ENCODE measurements at places on chromosomes 3 and 15.

- DNase-seq: no peak
Observed at GRCh38 chr3:77096966-77097890, 57.3 kb downstream of the ROBO2 start.

DNA sequence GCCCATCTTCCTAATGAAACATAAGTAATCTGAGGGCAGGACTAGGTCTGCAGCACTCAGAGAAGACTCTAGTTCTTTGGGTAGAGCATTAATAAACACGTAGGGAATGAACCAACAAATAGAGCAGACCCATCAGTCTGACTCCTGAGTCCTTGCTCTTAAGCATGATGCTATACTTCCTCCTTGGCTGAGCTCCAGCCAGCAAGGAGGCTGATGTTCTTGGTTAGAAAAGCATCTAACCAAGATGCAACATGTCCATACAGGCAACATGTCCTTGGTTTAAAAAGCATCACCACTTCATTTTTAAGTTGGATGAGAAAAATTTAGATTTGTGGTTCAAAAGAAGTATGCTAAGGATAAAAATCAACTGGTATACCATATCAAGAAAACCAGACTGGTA lies 8.5 kb upstream of the MYH15 start:
- DNase-seq: no peak

DNA sequence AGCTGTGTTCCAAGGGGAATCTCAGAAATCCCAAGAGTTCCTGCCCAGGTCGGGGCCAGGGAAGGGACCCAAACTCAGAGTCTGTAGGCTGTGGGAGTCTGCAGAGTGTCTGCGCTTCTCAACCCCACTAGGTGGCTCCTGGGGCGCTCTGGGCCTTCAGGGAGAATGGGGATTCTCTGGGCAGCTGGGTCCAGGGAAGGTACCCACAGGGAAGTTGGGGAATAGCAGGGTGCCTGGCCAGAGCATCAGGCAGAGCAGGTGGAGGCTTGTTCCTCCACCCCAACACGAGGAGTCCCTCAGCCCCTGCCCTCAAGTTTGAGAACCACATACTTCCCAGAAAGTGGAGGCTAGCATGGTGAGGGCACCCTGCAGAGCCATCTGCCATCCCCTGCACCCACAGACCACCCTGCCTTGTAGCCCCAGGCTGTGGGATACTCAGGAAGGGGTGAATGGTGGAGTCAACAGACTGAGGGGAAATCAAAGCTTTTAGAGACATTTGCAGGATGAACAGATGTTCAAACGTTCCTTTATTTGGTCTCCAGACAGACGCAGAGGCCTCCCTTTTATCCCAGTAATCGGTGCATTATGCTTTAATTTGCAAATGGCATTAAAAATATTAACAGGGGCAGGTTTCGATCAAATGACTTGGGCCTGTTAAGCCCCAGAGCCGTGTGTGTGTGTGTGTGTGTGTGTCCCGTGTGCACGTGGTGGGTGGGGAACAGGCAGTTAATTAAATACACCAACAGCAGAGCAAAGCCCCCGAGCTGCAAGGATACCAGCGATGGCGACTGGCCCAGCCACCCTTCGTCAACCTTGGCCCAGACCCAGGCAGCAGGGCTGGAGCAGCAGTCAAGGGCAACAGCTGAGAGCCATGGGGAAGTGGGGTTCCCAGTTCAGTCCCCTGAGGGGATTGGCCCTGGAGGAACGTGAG lies 57.7 kb downstream of the DNAJB8 start:
- no peak for DNase-seq

DNA sequence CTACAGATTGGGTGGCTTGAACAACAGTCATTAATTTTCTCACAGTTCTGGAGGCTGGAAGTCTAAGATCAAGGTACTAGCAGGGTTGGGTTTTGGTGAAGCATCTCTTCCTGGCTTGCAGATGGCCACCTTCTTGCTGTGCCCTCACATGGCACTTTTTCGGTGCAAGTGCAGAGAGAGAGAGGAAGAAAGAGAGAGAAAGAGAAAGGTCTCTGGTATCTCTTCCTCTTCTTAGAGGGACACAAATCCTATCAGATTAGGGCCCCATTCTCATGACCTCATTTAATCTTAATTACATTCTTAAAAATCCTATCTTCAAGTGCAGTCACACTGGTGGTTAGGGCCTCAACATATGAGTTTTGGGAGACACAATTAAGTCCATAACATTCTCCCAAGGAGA lies 167.1 kb downstream of the NFKBIZ start:
- DNase-seq: no peak

DNA sequence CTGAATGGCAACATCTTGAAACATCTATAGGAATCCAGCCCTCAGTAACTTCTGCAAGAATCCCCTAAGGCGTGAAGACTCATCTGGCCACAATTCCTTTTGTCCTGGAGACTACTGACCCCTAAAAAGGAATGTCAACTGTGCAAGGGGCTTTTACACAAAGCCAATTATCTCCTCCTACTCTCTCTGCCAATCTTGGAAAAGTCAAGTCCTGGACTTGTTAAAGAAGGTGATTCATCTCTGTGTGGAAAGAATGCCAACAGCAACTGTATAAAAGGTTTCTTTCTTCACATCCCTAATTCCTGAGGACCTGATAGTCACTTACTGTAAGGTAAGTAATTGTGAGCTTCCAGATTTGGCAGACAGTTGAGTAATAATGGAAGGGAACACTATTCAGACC lies 22.3 kb downstream of the THRB start:
- no peak for DNase-seq

DNA sequence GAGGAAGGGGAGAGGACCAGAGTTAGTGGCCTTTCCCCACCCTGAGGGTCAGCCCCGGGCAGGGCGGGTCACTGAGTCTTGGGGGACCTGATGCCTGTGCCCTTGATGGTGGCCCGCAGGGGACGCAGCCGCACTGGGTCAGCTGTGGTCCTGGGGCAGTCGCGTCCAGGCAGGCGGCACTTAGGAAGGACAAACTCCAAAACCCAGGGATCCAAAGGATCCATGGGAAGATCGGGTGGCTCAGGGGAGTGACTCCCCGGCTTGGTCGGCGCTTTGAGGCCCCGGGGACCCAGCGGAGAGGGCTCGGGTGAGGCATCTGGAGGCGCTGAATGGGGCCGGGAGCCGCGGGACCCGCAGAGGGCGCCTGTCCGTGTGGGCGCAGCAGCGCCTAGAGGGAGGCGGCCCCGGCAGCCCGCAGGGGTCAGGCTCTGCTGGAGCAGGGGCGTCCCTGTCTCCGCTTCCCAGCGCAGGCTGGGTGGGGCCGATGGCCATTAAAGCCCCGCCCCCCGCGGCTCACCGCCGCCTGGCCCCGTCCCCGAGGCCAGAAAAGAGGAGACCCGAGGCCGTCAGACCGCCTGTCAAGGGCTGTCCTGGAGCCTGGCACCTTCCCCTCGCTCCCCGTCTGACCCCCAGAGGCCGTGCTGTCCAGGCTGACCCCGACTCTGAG lies 17.5 kb downstream of the CIDEC start:
- DNase-seq: no peak

DNA sequence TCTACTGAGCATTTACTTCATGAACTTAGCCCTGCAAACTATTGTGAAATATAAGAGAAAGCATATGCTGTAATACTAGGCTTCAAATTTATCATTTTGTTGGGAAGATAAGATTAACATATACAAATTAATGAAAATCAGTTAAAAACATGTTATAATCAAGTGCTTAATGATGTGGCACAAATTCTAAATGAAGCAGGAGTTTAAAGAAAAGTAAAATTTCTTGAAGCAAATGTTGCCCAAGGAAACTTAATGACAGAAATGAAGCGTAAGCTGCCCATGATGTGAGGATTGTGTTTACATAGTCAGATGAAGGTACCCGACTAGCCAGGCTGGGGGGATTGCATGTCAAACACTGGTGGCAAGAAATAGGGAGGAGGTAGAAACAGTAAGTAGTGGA lies 103.1 kb upstream of the GAP43 start:
- no peak for DNase-seq

DNA sequence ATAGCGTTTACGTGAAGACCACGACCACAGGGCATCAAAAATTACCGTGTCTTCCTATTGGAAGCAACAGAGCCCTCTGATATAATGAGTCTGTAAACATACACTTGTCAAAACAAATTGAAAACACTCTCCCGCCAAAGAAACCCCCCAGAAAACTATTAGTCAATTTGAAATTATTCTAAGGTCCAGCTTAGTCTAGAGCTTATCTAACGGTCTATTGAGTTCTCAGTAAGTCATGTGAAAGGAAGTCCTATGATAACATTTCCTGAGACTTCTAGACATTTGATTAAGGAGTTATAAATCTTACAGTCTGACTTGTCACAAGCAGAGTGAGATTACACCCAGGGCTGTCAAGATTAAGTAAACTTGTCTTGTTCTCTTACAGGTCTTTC lies 356.3 kb downstream of the FOXP1 start:
- no peak for DNase-seq

GRCh38 chr3:185423178-185423577 lies 60.2 kb downstream of the MAP3K13 start:
- DNase-seq: no peak

DNA sequence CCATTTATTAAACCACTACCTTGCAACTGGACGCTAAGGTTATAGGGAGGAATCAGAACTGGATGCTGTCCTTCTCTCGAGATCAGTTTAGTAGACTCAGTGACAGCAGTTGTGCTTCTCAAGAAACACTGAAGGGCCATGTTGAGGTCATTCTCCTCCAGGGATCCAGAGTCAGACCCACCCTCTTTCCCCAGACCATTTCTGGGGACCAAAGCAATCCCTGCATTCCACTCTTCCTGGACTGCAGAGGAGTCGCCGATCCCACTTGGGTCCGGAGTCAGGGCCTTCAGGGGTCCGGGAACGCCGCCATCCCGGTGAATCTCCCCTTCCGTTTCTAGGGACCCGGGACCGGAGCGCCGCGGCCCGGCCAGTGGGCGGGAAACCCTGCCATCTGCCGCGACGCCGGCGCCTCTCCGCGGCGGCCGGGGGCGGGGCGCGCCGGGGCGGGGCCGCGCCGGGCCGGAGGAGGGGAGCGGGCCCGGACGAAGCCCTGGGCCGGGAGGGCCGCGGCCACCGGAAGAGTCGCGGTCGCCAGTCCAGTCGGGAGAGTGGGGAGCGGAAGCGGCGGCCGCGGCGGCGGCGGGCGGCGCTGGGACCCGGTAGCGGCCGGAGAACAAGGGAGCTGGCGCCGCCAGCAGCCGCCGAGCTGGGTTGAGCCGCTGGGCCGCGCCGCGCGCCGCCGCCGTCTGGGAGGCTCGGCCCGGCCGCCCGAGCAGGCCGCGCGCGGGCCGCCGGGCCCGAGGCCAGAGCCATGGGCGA lies at the start of gene DVL3:
TSS of gene DVL3 (plus strand) at position 493 of the 759 bp plus-strand sequence. CDS start at position 752, 259 bp downstream.
- peak; percentile 49 for DNase-seq

- no peak for DNase-seq
Observed at GRCh38 chr3:80060664-80061063, 292.9 kb upstream of the ROBO1 start.

- DNase-seq: no peak
Observed at GRCh38 chr3:100769693-100770092, 60.4 kb downstream of the TFG start.

GRCh38 chr15:39433376-39433775 lies 147.5 kb upstream of the THBS1 start:
- DNase-seq: no peak

GRCh38 chr3:184574515-184575417 lies 13.2 kb downstream of the EPHB3 start:
- DNase-seq: no peak

- no peak for DNase-seq
Observed at GRCh38 chr3:50264383-50264963, 4.5 kb upstream of the SEMA3B start.

DNA sequence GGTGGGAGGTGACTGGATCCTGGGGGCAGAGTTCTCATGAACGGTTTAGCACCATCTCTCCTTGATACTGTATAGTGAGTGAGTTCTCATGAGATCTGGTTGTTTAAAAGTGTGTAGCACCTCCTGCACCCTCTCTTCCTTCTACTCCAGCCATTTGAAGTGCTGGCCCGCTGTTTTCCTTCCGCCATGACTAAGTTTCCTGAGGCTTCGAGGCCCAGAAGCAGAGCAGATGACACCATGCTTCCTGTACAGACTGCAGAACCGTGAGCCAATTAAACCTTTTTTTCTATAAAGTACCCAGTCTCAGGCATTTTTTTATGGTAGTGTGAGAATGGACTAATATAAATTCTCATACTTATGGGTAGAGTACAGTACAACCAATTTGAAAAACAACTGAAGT lies 123.6 kb upstream of the BHLHE40 start:
- no peak for DNase-seq
